ENCODE measurements at places on chromosomes 1 and 21. TPM values are rescaled to one million over a fixed set of nuclear protein-coding genes. Genes with fewer than 3 reads are reported as not detected.

Gene ARHGAP29
- 20.3 TPM for total RNA-seq

Gene NUP210L
- total RNA-seq: not detected

Gene KCNT2
- total RNA-seq: not detected

Gene PCSK9
- total RNA-seq: 4.4 TPM

Gene PDZK1IP1
- 5.3 TPM for total RNA-seq

Gene LRRC53
- total RNA-seq: not detected

Gene PTPN22
- not detected for total RNA-seq

Gene HTR1D
- 11.6 TPM for total RNA-seq

Gene GBP6
- not detected for total RNA-seq

Measured in A549 treated with RU486 at 1 μM for 4 hours (cell line).